Vagina (tissue), 2 donors: ENCODE measurements at places on chromosomes 11 and 22. TPM values are rescaled to one million over a fixed set of nuclear protein-coding genes. Genes with fewer than 3 reads are reported as not detected.
A peak's percentile ranks its signal among the peaks of the same experiment; 100 is the strongest.

Gene CNGA4
- total RNA-seq, result not detected

Gene SAA4
- 1.7 TPM for total RNA-seq

Gene OOSP1
- not detected for total RNA-seq

Gene PCNX3
- 24.8 TPM for total RNA-seq

Gene PLAAT2
- total RNA-seq, result not detected

Gene VWA5A
- total RNA-seq, result 17.9 TPM

Gene RAC2
- 15.7 TPM for total RNA-seq

Gene FZD4
- 47.1 TPM for total RNA-seq

Gene PKP3
- 117 TPM for total RNA-seq

DNA sequence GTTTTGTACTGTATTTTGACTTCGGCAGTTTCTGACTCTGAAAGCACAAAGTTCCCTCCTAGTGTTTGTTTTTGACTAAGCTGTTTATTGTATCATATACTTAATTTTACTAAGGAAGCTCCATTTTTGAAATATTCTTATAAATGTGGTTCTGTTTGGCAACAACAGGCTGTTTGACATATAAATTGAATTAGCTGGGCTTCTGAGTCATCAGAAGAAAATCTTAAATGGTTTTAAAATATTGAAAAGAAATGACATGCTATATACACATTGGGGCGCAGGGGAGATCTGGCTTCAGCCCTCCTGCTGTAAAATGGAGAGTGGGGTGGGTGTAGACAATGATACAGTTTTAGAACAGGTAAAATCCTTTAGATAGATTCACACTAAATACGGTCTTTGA lies 38.6 kb downstream of the SHISA8 start:
- no peaks in the 10 kb centered on the region for H3K4me1 ChIP-seq
- no peaks in the 10 kb centered on the region for H3K36me3 ChIP-seq
- H3K4me3 ChIP-seq, result no peak overlapping the region
- H3K27ac ChIP-seq, result no peak overlapping the region

DNA sequence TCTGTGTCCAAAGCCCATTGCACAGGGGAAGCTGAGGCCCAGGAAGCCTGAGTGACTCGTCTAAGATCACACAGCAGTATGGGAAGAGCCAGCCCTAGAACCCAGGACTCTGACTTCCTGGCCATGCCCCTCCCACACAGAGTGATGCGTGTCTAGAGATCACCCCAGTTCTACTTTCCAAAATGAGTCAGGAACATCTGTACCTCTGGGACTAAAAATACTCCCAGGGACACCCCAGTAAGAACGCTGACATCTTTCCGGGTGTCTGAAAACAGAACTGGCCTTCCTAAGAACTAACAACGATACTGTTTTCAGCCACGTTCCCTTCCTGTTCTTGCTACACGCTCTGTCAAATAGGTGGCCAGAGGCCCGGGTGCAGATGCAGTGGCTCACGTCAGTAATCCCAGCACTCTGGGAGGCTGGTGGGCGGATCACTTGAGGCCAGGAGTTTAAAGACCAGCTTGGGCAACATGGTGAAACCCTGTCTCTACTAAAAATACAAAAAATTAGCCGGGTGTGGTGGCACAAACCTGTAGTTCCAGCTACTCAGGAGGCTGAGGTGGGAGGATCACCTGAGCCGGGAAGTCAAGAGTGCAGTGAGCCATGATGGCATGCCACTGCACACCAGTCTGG lies 21.7 kb upstream of the PDGFB start:
- DNase-seq, result no peak
- no peaks in the 10 kb centered on the region for H3K4me1 ChIP-seq
- no peak overlapping the region for H3K4me3 ChIP-seq
- no peaks in the 10 kb centered on the region for H3K36me3 ChIP-seq
- H3K27me3 ChIP-seq, result no peaks in the 10 kb centered on the region

DNA sequence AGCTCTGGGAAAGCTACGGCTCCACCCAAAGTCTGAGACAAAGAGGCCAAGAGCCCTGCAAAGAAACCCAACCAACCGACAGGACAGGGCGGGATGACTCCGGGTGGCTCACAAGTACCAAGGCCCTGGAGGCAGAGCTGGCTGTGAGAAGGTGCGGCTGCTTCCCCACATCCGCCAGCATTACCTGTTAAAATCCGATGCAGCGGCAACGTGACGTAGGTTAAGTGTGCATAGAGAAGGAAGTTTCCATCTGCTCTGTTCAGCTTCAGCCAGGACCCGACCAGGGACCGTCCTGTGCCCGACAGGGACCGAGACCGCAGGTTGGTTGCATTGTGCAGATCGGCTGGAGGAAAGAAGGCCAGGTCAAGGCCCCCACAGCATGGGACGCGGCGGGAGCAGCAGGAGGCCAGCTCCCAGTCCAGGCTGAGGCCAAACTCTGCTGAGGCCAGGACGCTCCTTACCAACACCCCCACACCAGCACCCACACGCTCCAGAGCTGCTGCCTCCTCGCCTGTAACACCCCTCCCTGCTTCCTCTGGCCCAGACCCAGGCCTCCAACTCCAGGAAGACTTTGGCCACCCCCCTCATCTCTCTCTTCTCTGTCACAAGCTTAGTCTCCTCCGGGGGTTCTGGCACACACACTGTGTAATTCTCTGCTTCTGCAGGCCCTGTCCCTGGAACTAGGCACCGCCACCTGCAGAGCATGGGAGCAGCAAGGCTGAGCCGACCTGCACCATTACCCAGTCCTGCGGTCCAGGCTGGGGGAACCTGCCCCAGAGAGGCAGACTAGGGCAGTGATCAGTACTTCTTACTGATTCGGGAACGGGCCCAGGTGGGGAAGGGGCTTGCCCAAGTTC lies 34.1 kb downstream of the NUP50 start:
- no peaks in the 10 kb centered on the region for H3K27me3 ChIP-seq
- H3K36me3 ChIP-seq, result no peaks in the 10 kb centered on the region
- H3K4me3 ChIP-seq, result no peak overlapping the region
- peak; percentile 88 for DNase-seq

GRCh38 chr22:21623648-21623970 lies 6.2 kb downstream of the YDJC start:
- H3K4me3 ChIP-seq, result no peak overlapping the region
- H3K36me3 ChIP-seq, result no peaks in the 10 kb centered on the region
- no peak overlapping the region for H3K27ac ChIP-seq
- H3K27me3 ChIP-seq, result no peaks in the 10 kb centered on the region
- peaks cover 67% of the 10 kb centered on the region for H3K4me1 ChIP-seq

- no peak overlapping the region for H3K27ac ChIP-seq
- H3K27me3 ChIP-seq, result no peaks in the 10 kb centered on the region
- H3K4me1 ChIP-seq, result no peaks in the 10 kb centered on the region
- DNase-seq, result no peak
Observed at GRCh38 chr11:30735946-30736345, 149.8 kb upstream of the MPPED2 start.

DNA sequence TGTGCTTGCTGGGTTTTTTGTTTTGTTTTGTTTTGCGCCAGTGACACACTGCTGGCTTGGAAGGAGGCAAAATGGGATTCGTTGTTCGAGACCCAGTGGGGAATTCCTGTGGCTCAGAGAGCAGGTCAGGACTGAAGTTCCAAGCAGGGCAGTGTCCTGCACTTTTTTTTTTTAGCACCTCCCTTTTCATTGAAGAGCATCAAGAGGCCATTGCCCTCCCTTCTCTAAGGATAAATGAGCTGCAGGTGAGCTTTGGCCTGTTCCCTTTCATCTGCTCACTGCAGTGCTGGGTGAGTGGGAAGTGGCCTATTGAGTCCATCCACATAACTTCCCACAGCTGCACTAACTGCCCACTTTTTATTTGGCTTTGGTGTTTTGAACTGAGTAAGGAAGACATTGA lies 87.8 kb downstream of the ARHGAP42 start:
- H3K4me3 ChIP-seq, result no peak overlapping the region
- H3K27ac ChIP-seq, result no peak overlapping the region
- no peaks in the 10 kb centered on the region for H3K27me3 ChIP-seq
- no peaks in the 10 kb centered on the region for H3K36me3 ChIP-seq
- DNase-seq, result no peak

DNA sequence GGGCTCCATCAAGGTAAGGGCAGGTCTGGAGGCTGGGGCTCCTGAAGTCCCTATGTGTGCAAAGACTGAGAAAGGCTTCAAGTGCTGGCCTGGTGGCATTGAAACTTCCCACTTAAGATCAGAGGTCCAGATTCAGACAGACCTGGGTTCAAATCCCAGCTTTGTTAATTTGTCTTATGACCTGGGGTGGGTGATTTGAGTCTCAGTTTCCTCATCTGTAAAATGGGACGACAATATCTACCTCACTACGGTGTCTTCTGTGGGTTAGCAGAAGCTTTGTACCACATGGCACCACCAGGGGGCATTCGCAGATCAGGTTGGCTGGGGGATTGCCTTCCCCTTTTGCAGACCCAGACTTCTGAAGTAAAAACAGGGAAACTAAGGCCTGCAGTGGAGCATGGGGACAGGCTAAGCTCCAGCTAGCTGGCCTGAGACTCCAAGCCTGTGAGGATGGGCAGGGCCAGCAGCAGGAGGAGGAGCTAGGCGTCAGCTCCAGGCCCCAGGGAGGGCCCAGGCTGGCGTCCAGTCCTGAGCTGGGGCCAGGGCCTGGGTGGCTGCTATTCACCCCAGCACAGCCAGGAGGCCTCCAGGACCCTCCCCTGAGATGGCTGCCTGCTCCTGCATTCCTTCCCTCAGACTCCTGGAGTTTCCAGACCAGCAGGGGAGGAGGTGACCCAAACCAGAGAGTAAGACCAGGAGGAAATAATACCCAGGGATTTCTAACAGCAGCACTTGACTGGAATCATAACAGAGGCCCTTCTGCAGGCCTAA lies 1.5 kb downstream of the CASTOR1 start:
- H3K36me3 ChIP-seq, result peaks cover 27% of the 10 kb centered on the region
- peak overlapping the region; percentile 100 for H3K4me3 ChIP-seq
- peaks cover 52% of the 10 kb centered on the region for H3K4me1 ChIP-seq
- no peak for DNase-seq
- H3K27me3 ChIP-seq, result no peaks in the 10 kb centered on the region

GRCh38 chr11:5234381-5234834 lies at the start of gene HBD:
HBD (minus strand) TSS chr11:5234483; CDS start chr11:5234433, 50 bp downstream.
- H3K36me3 ChIP-seq, result no peaks in the 10 kb centered on the region
- H3K4me3 ChIP-seq, result no peak within 1 kb of the TSS
- no peaks in the 10 kb centered on the region for H3K27me3 ChIP-seq
- no peaks in the 10 kb centered on the region for H3K4me1 ChIP-seq
- H3K27ac ChIP-seq, result no peak within 1 kb of the TSS

DNA sequence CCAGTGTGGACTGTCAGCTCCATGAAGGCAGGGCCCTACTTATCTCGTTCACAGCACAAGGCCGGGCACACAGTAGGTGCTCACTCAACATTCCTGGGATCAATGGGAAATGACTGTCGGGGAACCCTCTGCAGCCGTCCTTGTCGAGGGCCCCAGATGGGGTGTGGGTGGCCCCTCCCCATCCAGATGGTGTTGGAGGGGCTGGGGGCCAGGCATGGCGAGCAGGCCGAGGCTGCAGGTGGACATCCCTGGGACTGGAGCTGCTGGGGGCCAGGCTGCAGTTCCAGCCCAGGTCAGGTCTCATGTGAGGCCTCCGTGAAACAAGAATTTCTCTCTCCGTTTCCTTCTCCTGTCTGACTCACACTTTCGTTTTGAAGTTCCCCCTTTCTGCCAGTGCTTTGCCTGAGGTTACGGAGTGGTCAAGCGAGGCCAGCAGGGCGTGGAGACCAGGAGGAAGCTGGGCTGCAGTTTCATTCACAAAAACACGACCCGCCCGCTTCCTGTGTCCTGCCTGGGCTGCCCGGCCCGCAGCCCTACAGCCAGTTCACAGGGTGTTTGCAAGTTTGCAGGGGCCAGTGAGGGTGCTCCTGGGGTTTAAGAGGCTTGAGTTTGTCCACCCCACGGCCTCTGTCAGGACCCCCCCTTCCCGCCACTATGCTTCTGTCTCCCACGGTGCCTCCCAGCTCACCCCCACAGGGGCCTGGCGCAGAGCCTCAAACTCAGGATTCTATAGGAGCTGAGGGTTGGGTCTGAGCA lies 4.5 kb downstream of the MYEOV start:
- H3K36me3 ChIP-seq, result no peaks in the 10 kb centered on the region
- DNase-seq, result no peak
- peak overlapping the region; percentile 21 for H3K27ac ChIP-seq
- peaks cover 63% of the 10 kb centered on the region for H3K4me1 ChIP-seq
- H3K27me3 ChIP-seq, result no peaks in the 10 kb centered on the region

GRCh38 chr22:17237038-17237668 lies 17.9 kb upstream of the ADA2 start:
- H3K4me3 ChIP-seq, result no peak overlapping the region
- H3K36me3 ChIP-seq, result no peaks in the 10 kb centered on the region
- no peaks in the 10 kb centered on the region for H3K4me1 ChIP-seq
- DNase-seq, result no peak
- no peaks in the 10 kb centered on the region for H3K27me3 ChIP-seq

DNA sequence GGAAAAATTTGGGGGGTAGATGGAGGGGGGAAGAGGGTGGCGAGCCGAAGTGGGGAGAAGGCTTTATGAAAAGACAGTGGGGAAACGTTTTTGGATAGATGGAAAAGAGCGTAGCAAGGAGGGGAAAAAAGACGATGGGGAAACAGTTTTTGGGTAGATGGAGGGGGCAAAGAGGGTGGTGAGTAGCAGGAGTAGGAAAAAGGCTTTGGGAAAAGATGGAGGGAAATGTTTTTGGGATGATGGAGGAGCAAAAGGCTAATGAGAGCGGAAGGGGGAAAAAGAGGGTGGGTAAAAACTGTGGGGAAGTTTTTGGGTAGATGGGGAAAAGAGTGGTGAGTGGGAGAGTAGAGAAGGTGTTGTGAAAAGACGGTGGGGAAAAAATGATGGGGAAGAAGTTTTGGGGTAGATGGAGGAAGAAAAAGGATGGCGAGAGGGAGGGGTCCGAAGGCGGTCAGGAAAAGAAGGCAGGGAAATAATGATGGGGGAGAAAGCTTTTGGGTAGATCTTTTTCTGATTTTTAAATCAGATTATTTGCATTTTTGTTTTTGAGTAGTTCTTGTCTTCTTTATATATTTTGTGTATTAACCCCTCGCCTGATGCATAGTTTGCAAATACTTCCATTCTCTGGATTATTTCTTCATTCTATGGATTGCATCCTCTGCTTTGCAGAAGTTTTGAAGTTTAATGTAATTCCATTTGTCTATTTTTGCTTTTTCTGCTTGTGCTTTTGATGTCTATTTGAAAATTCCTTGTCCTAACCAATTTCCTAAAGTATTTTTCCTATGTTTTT lies 115.3 kb upstream of the SERPIND1 start:
- no peaks in the 10 kb centered on the region for H3K36me3 ChIP-seq
- H3K27me3 ChIP-seq, result no peaks in the 10 kb centered on the region
- DNase-seq, result no peak

DNA sequence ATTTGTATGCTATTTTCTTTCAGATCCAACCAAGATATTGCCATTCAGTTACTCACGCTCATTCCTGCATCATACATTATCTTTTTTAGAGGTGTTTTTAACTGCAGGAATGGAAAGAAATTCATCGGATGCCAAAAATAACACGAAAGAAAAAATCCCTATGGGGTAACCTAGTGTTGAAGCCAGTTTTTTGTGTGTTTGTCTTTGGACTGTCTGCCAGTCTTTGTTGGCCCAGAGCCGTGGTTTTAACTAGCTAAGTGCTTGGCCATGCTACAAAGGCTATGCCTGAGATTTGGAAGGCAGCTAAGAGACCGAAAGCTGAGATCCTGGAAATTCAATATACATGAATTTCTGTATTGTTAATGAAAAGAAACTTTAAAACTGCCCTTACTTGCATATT lies 309.8 kb upstream of the CNTN5 start:
- no peaks in the 10 kb centered on the region for H3K4me1 ChIP-seq
- no peaks in the 10 kb centered on the region for H3K36me3 ChIP-seq
- H3K27me3 ChIP-seq, result no peaks in the 10 kb centered on the region
- H3K27ac ChIP-seq, result no peak overlapping the region
- H3K4me3 ChIP-seq, result no peak overlapping the region
- DNase-seq, result no peak

GRCh38 chr11:78359921-78360320 lies 57.7 kb downstream of the GAB2 start:
- H3K27me3 ChIP-seq, result no peaks in the 10 kb centered on the region
- H3K36me3 ChIP-seq, result no peaks in the 10 kb centered on the region
- no peak overlapping the region for H3K27ac ChIP-seq
- H3K4me3 ChIP-seq, result no peak overlapping the region
